ENCODE measurements at places on chromosomes 5 and 9. TPM values are rescaled to one million over a fixed set of nuclear protein-coding genes. Genes with fewer than 3 reads are reported as not detected.

GRCh38 chr9:120423812-120424211, 156.2 kb downstream of the CDK5RAP2 start:
- no peak for DNase-seq

GRCh38 chr9:136588663-136589464, 43.0 kb upstream of the NOTCH1 start:
- DNase-seq = no peak

DNA sequence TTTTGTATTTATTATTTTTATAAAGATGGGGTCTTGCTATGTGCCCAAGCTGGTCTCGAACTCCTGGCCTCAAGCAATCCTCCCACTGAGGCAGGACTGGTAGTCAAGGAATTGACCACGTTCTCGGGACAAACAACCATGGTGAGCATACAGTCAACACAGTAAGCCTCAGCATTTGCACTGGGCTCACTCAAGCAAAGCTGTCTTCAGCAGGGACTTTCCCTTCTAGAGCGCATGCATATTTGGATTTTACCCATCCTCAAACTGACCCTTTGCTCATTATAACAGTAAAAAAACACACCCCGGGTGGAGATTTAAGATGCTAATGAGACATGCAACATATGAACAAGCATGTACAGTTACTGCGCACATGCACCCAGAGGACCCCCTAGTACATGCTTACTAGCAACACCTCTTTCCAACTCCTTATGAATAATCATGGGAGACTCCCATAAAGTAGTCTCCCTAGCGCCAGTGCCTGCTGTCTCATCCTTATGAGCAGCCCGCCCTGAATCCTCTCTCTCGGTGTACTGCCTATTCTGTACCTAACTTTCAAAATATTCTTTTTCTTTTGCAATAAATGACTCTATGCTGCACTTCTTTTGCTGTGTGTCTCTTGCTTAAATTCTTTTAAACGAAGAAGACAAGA, 41.5 kb downstream of the C5orf22 start:
- no peak for DNase-seq

DNA sequence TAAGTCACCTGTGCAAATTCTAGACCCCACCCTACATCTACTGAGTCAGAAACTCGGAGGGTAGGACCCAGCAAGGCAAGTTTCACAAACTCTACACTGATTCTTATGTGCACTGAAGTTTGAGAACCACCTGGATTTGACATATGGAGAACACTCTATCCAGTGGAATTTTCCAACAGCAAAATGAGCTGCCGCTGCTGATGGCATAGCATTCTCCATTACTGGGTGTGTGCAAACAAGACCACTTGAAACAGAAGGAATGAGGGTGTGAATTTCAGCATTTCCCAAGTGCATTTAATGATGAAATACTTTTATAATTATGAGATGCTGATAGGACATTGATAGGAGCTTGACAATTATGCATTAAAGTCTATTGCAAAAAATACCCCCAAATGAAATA, 229.1 kb upstream of the IL12B start:
- DNase-seq = no peak

GRCh38 chr9:130193531-130194377, 21.6 kb downstream of the NCS1 start:
- DNase-seq = no peak

Gene AOPEP
- total RNA-seq = 17.9 TPM

Gene TICAM2
- total RNA-seq = 1.0 TPM

Gene WDR38
- total RNA-seq = not detected

Gene HAND1
- total RNA-seq = not detected

Gene SLC34A1
- total RNA-seq = not detected
